ENCODE measurements at places on chromosomes 12 and 14.
A peak's percentile ranks its signal among the peaks of the same experiment; 100 is the strongest.

- peak; percentile 100 for DNase-seq
Measured at GRCh38 chr14:77457522-77458248, at the start of the genes AHSA1 and VIPAS39. TSS of gene AHSA1 (plus strand) at chr14:77458093. CDS start at chr14:77458190, 97 bp downstream. TSS of gene VIPAS39 (minus strand) at chr14:77457601. CDS start at chr14:77454102, 3,499 bp downstream.

DNA sequence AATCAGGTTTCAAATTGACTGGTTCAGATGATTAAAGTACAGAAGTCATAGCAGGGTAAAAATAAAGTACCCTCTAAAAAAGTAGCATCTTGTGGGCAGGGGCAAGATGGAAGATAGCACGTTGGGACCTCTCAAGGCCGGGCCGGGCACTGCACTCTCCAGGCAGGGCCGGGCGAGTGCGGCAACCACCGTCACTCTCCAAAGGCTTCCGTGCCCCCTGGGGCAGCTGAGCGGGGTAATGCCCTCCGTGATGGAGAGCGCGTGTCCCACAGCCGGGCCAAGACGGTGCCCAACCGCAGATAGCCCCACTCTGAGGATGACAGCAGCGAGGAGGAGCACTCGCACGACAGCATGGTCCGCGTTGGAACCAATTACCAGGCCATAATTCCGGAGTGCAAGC, 8.6 kb upstream of the PLXNC1 start:
- no peak for DNase-seq

DNA sequence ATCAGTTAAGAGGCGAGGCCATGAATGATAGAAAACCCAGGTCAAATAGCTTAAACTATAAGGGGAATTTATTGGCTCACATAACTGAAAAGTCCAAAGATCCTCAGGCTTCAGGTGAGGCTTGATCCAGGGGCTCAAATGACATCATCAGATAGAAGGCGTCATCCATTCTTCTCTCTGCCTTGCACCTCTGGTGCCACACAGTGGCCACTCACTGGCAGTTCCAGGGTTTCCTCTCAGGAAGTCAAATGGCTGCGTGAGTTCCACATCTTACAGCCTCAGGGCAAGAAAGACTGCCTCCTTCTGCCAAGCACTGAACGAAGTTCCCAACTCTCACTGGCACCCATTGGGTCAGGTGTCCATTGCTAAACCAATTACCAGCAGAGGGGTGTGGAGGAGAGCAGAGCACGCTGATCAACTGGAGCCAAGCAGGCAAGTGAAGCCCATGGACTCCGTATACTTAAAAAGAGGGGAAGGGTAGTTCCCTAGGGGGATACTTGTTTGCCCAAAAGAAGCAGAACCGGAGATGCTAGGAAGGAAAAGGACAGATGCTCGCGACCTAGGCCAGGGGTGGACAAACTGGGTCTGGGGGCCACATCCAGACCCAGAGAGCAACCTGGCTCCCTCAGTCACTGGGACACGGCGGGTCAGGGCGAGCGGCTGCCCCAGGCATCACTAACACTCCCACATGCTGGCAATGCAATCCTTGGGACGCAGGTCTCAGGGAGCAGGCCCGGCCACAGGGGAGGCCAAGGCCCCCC, 69.3 kb downstream of the SERPINA3 start:
- DNase-seq: peak; percentile 75

GRCh38 chr14:20614038-20614840, 23.1 kb upstream of the RNASE12 start:
- peak; percentile 92 for DNase-seq

DNA sequence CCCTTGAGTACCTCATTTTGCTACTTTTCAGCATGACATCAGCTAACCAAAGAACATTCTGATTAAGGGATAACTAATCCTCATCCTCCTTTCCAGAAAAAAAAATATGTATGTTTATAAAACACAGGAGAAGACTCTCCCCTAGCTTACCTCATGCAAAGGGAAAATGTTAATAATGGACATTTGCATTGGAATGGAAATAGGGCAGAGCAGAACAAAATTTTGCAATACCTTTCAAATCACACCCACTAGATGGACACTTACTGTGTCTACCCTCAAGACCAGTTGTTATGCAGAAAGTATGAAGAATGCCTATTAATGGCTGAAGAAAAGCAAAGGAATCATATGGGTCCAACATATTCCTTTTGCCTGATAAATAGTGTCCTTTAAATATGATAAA, 8.9 kb upstream of the SLCO1A2 start:
- DNase-seq: no peak

DNA sequence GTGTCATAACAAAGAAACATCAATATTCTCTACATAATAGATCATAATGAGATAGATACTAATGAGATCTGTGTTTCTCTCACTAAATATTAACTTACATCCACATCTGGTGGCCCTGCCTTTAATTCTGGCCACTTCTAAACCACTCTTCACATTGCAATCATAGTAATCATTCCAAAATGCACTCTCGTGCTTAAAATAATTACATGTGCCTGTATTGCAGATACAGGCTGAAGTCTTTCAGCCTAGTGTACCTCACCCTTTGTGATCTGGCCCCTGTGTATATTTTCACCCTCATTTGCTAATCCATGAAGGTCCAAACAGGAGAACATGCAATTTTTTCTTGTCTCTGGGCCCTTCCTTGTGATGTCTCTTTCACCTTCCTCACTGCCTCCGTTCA, 108.0 kb downstream of the LIN7A start:
- DNase-seq: no peak

GRCh38 chr14:99602054-99602787, 1.8 kb downstream of the CCDC85C start:
- peak; percentile 50 for DNase-seq

- DNase-seq: no peak
Measured at GRCh38 chr14:27234331-27234730, 636.5 kb upstream of the NOVA1 start.

- DNase-seq: no peak
Measured at GRCh38 chr14:38481952-38482678, 226.2 kb upstream of the CLEC14A start.

DNA sequence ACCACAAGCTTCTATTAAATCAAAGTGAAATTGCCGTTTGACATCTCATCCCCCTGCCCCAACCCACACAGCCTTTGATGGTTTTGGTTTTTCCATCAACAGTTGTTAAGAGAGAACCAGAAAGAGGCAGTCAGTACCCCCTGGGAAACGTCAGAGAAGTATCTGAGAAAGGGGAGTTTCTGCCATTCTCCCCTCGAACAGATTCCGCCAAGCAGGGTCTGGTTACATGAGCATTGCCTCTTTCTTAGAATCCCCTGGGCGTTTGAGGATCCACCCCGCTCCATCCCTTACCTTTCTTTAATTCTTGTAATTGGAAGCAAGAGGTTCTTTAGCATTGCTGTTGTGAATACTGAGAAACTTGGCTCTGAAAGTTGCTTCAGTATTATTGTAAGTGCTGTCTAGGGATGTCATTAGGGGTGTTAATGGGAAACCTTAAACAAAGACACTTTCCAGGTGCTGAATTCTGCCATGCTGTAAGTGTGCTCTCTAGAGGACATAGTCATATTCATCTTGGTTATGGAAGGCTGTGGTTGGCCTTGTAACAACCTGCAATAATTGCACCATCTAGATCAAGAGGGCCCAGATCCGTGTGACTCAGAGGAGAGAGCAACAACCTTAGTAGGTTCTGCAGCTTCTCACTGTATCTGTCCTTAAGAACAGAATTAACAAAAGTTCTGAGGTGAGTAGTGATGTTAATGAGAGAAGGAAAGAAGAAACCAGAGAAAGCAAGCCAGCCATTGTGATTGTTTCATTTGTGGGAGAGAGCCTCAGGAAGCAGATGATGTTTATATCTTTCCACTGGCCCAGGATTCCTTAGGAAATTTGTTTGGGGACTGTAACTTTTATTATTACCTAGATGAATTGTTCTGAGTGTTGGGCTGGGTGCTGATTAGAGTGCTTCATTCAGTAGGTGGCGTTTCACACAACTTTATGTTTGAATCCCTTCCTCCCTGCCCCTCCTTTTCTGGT, 9.0 kb downstream of the TMBIM6 start:
- DNase-seq: no peak

DNA sequence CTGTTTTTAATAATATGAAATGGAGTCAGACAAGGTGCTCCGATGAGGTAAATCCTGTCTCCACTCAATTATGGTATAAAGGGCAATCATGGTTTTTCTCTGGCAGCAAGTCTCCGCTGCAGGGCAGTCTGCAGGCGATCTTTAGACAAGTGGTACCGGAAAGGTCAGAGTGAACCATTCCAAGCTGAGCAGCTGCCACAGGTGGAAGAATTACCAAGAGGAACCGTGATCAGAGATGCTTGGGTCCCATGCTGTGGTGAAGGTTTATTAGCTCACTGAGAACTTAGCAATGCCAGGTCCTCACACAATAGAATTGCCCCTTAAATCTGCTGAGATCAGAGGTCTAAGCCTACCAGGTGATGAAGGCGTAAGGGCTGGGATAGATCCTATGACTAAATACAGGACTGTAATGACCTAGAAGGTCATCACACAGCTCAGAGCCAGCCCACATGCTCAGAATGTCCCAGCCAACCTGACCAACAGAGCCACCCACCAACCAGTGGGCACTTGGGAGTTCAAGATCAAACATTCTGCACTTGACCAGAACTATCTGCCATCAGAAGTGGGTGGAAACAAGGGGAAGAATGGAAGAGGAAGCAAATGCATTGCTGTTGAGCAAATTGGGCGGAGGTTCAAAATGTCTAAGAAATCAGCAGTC, 175.2 kb upstream of the BCL2L14 start:
- DNase-seq: no peak

GRCh38 chr14:94773061-94773648, 3.2 kb upstream of the GSC start:
- DNase-seq: peak; percentile 44

DNA sequence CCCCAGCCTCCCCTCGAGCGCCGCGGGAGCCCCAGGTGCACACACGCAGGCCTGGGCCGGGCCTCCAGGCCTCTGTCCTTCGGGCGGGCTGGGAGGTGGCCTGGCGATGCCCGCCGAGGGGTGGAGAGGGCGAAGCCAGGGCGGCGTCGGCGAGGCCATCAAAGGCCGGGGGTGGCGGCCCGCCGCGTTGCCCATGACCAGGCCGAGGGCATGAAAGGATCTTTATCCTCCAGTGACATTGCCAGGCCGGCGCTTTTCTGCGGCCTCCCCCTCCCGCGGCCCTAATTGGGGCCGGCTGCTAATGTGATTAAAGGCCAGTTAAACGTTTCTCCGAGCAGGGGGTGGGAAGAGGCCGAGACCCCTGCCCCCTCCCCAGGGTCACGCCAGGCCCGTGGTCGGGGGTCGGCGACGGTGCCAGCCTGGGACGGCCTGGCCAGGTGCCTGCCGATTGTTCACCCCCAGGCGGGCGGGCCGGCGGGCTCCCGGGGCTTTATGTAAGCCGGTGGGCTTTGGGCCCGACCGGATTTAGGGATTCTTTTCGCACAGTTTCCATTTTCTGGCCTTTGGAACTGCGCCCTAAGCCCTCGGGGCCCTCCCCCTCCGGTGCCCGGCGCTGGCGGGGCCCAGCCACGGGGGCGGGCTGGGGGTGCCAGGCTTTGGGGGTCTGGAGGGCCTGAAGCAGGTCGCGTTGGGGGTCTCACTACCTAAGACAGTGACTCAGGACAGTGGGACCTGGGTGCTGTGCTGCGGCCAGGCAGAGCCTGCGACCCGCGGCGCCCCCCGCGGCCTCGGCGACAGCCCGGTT, 103.2 kb upstream of the DIO3 start:
- DNase-seq: no peak

GRCh38 chr14:69392481-69392880, 5.6 kb downstream of the ERH start:
- no peak for DNase-seq

- no peak for DNase-seq
Measured at GRCh38 chr12:81957631-81958030, 198.5 kb upstream of the PPFIA2 start.

DNA sequence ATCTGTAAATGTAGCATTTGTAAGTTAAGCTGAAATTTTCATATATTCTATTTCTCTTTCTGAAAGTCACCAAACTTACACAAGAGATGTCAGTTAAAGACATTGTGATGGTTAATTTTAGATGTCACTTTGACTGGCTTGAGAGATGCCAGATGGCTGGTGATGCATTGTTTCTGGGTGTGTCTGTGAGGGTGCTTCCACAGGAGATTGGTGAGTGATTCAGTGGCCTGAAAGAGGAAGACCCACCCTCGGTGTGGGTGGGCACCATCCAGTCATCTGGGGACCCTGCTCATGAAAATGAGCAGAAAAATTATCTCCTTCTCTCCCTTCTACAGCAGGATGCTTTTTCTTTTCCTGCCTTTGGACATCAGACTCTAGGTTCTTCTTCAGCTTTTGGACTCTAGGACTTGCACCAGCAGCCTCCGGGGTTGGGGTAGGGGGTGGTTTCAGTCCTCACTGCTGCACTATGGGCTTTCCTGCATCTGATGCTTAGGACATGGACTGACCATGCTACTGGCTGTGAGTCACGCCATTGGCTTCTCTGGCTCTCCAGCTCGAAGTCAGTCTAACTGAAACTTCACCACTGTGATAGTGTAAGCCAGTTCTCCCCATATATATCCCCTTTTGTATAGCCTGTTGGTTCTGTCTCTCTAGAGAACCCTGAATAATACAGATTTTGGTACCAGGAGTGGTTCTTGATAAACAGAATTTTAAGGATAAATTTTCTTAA, 20.9 kb downstream of the PDE6H start:
- no peak for DNase-seq

- DNase-seq: no peak
Measured at GRCh38 chr14:67270145-67270753, 29.0 kb downstream of the PALS1 start.

DNA sequence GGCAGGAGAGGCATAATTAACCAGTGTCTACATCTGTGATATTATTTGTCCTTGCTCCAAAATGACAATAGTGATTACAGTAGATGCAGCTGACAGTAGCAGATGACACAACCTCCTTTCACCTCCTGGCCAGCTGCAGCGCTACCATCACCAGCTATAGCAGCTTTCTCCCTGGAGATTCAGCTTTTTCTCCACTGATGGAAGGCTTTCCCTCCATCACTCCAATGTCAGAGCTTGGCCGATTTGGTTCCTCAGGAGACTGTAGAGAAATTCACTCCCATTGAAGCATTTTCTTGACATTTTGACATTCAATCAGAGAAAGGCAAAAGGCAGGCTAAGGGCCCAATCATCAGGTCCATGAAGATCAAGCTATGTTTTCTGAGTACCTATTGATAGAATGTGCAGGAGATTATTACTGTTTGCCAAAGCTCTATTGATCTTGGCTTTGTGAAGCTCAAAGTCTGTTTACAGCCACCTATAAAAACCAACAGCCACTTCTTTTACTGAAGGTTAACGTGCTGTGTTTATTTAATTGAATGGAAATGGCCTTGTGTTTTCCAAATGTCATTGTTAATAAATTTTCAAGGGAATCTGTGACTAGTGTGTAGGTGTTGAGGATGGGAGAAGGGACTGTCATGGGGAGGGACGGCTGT, 785.1 kb downstream of the DIO2 start:
- DNase-seq: no peak

- no peak for DNase-seq
Measured at GRCh38 chr12:34109390-34109789, 87.1 kb downstream of the ALG10 start.
